Activated CD4-positive, alpha-beta T cell treated with anti-CD3 and anti-CD28 coated beads, Interleukin-2, amount 10 ng/mL, durations not matched to agents 24 days and 14 days (primary cell): ENCODE measurements at places on chromosomes 3 and 15. TPM values are rescaled to one million over a fixed set of nuclear protein-coding genes. Genes with fewer than 3 reads are reported as not detected.

SERPINI2 gene
- not detected in 2 replicates for total RNA-seq

VPS13C gene
- total RNA-seq: 51.5 and 54.8 TPM in 2 replicates

GRCh38 chr3:39712413-39713048 lies 96.9 kb upstream of the MYRIP start:
- DNase-seq: no peak

DNA sequence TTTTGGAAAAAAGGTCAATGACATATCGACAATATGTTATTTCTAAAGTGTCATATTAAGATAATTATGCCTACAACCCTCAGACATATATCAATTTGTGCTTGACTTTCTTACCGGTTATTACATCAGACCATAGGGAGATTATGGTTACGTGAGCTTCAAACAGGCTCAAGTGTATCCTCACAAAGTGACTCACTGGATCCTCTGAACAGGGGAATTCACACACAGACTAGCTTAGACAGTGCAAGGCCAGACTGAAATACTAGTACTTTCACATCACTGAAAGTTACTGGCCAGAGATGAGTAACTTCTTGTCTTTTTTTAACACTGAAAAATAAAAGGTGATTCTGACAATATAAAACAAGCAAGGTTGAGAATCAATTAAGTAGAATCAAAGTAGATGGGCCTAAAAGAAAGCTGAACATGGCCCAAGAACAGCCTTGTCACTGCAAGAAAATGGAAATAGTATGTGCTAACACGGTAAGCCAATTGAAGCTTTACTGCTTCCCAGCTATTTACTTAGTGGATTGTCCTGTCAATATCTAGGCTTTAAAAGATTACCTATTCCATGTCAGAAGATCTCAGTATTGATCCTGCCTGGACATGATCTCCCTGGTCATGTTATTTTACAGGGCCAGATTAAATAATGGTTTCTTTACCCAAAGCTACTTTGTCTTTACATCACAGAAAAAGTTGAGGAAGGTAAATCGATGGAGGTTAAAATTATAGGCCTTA lies 848.6 kb downstream of the ROBO1 start:
- no peak for DNase-seq

DNA sequence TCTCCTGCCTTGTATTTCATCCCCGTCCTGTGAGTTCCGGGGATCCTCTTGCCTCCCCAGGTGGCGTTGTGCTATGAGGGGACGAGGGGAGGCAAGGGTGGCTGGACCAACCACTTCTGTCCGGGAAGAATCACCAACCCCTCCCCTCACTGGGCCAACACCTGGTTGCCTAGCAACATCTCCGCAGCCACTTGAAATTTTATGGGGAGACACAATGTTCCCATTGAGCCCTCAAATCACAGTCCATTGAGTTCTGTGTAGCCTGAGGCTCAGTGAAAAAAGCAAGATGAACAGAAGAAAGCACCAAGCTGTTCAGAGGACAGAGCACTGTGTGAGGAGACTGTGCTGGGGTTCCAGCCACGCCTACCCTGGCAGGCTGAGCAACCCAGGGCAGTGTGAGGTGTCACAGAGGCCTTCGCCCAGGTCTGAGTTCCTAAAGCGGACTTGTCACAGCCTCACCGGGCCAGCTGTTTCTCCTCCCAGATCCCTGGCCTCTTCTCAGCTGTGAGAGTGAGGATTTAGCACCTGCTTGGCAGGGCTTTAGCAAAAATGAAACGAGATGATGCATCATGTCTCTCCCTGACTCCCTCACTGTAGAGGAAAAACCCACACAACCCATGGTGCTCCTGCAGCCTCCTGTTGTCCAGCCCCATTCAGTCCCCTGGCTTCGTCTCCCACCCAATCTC lies 76.8 kb downstream of the ATP2B2 start:
- DNase-seq: no peak

DNA sequence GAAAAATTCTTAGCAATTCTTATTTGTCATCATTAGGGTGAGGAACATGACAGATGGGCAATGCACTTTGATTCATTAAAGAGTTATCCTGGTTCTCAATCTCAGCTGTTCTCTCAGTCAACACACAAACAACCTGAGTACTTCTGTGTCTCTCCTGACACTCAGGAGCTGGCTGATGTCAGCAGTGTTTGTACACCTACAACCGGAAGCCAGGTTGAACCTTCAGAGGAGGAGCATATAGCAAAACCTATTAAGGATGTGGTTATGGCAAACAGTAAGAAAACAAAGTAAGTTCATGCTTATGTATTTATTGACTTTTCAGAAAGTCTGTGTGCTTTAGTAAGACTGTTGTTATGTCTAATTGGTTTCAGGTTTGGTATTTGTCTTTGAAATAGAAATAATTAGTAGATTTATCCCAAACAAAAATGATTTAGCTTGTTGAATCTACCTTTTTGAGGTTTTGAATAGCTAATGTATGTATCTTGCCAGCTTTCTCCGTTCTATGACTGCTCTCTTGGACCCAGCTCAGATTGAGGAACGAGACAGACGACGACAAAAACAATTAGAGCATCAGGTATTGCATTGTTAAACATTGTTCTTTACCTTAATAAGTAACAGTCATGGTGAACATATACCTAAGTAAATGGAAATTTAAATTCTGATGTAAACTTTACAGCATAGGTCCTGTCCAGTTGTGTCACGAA lies 36.6 kb downstream of the CCDC66 start:
- DNase-seq: peak; percentile 86
